Astrocyte of the cerebellum (primary cell): ENCODE measurements at places on chromosomes 2 and 18.

- no peak for DNase-seq
These were observed 168.2 kb downstream of the ANKRD30B start for GRCh38 chr18:14916181-14916580.

DNA sequence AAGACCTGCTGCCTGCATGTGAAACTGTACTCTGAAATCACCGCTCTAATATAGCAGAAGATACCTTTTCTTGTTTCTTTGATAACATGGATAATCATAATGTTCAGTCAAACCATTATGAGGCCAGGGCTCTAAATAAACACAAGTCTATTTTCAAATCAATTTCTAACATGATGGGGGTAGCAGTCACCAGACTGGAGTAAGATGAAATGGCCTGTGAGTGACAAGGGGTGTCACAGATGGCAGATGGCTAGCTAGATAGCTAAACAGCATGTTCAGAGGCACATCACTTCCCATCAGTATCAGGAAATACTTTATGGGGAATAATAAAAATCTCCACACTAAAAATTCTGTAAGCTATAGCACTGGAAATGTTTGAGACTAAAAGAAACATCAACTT lies 14.0 kb downstream of the MBD2 start:
- DNase-seq = no peak

GRCh38 chr18:63741769-63742168 lies 33.4 kb upstream of the SERPINB7 start:
- no peak for DNase-seq

DNA sequence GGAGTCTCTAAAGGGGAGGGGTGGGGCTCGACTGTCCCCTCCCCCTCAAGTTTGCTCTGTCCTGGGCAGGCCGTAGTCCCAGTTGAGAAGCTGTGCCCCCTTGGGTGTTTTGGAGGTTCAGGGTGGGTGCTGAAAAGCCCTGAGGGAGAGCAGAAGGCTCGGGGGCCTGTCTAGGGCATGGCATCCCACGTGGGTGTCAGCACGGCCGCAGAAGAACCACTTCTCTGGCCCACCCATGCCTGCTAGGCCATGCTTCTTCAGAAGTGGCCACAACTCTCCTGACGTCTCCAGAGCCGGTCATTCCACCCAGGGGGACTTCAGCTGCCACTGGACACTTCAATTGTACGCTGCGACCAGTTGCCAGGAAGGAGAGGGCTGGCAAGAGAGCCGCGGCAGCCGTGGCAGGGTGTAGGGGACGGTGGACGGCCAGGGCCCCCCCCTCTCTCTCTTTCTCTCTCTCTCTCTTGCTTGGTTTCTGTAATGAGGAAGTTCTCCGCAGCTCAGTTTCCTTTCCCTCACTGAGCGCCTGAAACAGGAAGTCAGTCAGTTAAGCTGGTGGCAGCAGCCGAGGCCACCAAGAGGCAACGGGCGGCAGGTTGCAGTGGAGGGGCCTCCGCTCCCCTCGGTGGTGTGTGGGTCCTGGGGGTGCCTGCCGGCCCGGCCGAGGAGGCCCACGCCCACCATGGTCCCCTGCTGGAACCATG lies at the start of gene INPP5D:
Gene INPP5D, plus strand, starts transcription at position 546 of the 704 bp plus-strand sequence. Its CDS starts 137 bp downstream, at position 683.
- no peak for DNase-seq

DNA sequence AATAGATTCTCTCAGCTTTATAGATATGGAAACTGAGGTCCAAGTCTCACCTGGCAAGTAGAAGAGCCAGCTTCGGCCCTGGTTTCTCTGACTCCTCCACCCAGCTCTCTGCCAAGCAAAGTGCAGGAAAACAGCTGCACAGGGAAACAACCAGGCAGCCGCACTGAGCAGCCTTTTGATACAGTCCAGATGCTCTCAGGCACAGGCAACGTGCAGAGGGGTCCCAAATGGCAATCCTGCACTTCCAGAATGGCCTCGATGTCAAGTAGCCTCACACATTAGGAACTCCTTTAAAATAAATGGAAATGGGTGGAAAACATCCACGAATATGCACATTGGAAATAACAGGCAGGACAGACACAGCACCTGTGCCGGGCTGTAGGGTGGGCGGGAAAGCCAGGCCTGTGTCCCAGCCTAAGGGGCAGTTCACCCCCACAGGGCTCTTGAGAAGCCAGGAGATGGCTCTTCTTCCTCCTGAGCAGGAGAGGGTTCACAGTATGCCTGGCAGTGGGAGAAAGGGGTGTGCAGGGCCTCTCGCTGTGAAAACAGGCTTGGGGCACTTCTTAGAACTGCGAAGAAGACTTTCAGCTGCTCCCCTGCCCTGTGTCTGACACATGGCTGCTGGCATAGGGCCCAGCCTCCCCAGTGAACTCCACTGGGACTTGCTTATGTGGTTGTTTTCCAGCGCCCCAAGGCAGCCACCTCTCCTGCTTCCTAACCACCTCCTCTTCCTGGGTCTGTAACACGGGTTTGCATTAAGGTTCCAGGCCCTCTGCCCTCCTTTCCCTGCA lies 63.9 kb upstream of the TUBA3E start:
- no peak for DNase-seq

DNA sequence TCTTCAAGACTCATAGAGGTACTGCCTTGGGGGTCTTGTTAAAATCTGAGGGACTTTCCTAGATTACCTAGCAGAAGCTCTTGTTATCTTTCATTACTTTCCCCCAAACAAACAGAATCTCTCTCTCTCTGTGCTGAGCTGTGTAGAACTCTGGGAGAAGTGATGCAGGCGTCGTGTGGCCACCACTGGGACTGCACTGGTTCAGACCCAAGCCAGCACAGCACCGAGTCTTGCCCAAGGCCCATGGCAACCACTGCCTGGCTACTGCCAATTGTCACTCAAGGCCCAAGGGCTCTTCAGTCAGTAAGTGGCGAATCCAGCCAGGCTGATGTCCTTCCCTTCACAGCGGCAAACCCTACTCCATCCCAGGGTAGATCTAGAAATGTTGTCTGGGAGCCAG lies 28.6 kb downstream of the PPP1R1C start:
- no peak for DNase-seq

GRCh38 chr2:191349990-191350389 lies 104.8 kb downstream of the MYO1B start:
- DNase-seq = no peak

DNA sequence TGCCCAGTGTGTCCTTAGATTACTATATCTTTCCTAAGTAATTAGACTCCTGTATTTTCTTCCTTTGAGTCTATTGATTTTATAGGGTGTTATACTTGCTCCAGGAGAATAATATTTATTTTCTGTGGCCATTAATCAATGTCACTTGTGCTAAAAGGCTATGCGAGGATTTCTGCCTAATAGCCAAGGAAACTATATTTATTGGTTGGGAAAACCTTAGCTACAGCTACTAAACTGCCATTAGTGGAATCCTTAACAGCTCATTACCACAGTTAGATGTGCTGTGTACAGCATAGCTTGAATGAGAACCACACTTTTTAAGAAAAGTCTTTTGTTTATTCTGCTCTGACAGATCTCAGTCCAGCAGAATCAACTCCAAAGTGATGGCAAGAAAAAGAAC lies 537.3 kb downstream of the ERBB4 start:
- no peak for DNase-seq

DNA sequence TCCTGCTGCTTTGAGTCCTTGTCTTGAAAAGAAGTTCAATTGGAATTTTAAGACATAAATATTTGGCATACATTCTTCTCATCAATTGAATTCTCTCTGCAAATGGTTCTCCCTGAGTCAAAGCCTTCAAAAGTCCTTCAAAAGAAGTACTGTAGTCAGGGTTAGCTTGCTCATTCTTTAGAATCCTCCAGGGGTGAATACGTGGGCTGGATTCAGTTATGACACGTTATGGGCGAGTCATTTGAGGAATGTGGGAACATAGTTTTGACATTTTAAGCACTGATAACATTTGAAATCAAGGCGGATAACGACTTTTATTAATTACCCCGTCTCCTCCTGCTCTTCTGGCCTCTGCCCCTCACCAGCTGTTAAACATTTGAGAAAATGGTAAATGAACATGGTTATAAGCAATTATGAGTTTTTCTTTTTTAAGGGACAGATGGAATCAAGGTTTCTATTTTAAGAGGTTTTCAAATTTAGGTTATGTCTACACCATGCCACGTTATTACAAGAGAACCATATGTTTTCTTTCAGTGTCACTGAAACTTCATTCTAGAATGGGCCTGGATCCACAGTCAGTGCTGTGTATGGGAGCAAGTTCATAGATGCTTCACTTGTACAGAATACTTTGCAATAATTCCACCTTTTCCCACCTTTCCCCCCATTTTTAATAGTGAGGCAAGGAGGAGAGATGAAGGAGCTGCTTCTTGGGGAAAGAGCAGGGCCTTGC lies 273.1 kb downstream of the TSN start:
- DNase-seq = peak; percentile 6

GRCh38 chr2:233061591-233062450 lies 1.7 kb downstream of the INPP5D start:
- DNase-seq = no peak

DNA sequence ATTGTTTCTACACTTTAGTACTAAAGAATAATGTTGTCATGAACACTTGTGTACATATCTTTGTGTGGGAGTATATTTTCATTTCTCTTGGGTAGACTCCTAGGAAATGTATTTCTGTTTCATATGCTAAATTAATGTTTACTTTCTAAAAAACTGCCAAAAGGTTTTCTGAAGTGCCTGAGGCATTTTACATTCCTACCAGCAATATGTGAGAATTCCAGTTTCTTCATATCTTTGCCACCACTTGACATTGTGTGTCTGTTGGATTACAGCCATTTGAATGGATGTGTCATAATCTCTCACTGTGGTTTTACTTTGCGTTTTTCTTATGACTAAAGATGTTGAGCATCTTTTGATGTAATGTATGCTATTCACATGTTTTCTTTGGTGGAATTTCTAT lies 428.2 kb upstream of the KCNH7 start:
- DNase-seq = peak; percentile 93

GRCh38 chr2:167592441-167592840 lies 655.0 kb downstream of the STK39 start:
- DNase-seq = no peak

GRCh38 chr18:38497266-38497665 lies 931.7 kb upstream of the CELF4 start:
- no peak for DNase-seq

- DNase-seq = peak; percentile 42
These were observed 86.9 kb downstream of the LTBP1 start for GRCh38 chr2:33033606-33034081.

DNA sequence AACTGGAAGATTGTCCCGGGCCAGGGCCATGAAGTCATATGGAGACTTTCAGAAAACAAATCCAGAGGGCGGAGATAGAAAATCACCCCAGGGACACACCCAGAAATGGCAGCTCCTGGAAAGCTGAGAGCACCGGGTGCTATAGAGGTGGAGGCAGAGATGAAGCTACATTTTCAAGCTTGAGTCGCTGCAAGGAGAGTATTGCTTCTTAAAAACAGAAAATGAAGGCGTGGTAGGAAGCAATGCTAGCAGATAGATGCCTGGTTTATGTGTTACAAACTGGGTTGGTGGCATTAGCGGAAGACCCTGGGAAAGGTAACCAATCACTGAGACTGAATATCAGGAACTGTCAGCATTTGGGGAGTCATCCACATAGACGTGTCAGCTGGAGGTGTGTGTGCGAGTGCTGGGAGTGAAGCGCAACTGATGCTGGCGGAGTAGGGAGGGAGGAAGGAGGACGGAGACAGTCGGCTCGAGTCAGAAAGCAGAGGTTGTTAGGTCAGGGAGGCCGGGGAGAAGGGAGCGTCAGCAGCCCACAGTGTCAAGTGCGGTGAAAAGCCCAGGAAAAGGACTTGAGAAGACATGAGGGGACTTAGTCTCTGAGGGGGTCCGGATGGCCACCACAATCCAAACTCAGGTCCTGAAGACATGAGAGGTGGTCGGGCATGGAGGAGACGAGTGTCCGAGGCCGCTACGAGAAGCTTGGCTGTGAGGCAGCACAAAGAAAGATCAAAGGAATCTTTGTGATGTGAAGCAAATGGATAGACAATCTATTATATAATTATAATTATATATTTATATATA lies 45.4 kb downstream of the C18orf63 start:
- DNase-seq = no peak

- no peak for DNase-seq
These were observed 71.5 kb downstream of the OSBPL6 start for GRCh38 chr2:178265851-178266250.

DNA sequence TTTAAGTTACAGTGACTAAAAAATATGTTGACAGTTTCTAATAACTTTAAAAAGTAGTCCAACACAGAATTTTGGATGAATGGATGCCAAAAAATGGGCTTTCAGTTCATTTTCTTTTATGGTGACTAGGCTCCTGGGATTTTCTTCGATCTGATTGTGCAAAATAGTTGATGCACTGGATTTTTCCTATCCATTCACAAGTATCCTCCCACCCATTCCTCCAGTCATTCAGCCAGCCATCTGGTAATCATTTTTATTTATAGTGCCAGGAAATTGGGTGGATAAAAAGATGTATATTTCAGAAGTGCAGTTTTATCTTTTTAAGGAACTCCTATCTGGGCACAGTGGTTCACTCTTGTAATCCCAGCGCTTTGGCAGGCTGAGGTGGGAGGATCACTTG lies 175.1 kb downstream of the PTPRM start:
- DNase-seq = no peak

DNA sequence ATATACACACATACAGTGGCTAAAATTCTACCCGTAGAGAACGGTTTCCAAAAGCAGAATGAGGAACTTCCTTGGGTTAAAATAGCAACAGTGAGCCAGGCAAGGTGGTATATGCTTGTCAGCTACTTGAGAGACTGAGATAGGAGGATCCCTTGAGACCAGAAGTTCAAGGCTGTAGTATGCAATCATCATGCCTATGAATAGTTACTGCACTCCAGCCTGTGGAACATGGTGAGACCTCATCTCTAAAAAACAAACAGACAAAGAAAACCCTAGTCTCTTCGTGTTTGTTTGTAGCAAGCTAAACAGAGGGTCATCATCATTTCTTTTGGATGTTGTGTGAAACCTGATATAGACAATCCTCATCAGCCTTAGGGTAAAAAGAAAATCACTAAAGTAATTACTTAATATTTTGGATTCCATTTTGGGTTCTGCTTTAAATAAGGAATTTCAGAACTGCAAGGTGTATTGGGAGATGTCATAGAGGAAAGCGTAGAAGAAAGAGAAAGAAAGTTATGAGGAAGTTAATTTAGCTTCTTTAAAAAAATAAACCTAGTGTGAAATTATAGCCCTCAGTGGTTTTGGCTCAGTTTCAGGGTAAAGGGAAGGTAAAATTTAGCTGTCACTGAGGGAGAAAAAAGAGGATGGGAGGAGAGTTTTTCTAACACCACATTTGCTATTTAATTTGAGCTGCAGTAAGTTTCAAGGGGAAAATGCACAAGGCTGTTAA lies 46.5 kb downstream of the PLEK start:
- DNase-seq = no peak

DNA sequence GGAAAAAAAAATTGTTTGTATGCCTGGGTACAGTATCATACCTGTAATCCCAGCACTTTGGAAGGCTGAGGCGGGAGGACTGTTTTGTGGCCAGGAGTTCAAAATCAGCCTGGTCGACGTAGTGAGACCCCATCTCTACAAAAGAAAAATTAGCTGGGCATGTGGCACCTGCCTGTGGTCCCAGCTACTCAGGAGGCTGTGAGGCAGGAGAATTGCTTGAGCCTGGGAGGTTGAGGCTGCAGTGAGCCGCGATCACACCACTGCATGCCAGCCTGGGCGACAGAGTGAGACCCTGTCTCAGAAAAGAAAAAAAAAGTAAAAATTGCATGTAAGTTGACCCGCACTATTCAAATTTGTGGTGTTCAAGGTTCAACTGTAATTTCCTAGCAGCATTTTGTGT lies 32.9 kb downstream of the YIPF4 start:
- DNase-seq = no peak
